Activated T-helper 1 cell treated with anti-CD3 and anti-CD28 coated beads, Interleukin-2, amount 50 U/mL, for 16 hours (primary cell): ENCODE measurements at places on chromosomes 2 and 18.

- DNase-seq = no peak
These were observed 6.2 kb downstream of the CPS1 start for GRCh38 chr2:210562502-210563080.

GRCh38 chr2:58516695-58517094 is 275.6 kb upstream of the FANCL start:
- no peak for DNase-seq

DNA sequence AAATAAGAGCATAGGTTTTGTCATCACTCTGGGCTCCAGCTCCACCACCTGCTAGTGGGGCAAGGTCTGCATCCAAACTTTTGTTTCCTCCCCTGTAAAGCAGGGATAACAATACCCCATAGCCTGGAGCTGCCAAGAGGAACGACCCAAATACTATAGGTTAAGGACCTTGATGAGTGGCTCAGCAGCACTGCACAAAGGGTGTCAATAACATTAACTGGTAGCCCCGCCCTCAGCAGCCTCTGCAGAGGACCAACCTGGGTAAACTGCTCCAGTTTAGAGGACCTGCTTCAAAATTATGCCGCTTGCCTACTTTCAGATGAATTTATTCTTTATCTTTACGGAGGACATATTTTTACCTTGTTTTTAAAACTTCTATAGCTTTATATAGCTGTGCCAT is 65.8 kb upstream of the RIOK3 start:
- DNase-seq = no peak

DNA sequence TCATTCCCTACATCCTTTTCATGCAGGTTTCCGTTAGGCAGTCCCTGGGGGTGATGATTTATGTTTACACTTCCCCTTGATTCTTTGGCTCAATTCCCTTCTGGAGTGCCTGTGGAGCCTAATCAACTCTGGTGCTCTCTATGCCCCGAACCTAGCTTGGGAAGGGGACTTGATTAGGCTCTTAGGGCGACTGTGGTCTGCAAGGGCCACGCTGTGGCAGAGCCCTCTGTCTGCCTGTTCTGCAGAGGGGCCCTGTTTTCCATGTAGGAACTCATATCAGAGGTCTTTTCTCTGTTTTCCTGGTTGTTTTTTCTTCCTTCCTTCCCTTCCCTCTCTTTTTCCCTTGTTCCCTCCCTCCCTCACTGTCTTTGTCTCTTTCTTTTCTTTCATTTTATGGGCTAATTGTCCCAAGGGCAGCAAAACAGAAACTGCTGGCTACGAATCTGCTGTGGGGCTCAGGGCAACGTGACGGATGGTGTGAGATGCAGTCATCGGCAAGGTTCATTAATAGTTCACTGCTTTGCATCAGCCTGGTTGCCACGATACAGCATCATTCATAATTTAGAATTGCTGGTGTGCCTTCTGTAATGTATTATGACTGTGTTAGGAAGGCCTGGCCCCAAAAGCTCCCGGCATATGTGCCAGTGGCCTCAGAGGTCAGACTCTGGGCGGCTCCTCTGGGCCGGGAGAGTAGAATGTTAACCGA is 134.5 kb downstream of the NAPG start:
- DNase-seq = no peak

GRCh38 chr2:188024811-188025210 is 266.9 kb upstream of the GULP1 start:
- no peak for DNase-seq

DNA sequence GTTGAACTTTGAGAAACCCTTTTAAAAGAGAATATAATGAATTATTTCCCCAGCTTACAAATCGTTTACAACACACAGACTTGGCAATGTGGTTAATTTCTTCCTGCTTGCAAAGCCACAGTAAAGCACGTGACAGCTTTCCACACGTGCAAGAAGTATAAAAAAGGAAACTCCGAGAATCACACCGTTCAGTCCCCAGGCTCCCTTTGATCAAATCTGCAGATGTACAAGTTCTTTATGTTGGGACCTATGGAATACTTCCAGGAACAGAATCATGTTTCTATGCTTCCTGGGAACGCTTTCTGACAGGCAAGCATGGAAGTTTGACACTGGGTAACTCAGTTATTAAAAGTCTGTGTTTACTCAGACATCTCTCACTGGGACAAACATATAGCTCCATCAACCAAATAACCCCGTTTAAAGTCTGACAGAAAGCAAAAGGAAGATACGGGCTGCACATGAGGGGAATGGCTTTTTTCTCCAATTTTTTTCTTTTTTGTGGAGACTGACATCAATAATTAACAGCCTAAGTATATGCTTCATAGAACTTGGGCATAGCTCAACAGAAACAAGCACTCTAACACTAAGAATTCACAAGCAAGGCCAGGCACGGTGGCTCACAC is 134.8 kb downstream of the EIPR1 start:
- no peak for DNase-seq

- no peak for DNase-seq
These were observed 7.2 kb upstream of the PROC start for GRCh38 chr2:127410871-127411652.

DNA sequence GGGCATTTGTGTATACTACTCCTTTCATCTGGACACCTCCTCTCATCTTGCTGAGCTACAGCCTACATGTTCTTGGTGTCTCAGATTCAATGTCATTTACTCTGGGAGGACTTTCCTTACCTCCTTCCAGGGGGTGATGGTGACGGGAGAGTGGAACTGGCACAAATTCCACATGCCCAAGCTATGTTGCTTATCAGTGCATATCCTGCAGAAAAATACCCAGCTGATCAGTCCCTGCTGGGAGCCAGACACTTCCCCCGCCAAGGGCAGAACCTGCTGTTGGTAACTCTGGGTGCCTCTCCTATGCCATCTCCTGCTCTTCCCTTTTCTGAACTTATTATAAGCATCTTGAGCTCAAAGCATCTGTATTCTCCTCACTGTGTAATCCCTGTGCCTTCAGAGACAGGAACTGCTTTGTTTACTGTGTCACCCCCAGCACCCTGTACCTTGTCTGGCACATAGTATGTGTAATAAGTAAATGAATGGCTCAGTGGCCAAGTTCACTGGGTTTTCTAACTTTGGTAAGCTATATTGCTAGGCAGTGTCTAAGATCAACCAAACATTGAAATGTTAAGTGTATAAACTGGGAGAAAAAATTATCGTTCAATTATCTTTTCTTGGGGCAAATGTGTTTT is 87.7 kb upstream of the LPIN2 start:
- no peak for DNase-seq

DNA sequence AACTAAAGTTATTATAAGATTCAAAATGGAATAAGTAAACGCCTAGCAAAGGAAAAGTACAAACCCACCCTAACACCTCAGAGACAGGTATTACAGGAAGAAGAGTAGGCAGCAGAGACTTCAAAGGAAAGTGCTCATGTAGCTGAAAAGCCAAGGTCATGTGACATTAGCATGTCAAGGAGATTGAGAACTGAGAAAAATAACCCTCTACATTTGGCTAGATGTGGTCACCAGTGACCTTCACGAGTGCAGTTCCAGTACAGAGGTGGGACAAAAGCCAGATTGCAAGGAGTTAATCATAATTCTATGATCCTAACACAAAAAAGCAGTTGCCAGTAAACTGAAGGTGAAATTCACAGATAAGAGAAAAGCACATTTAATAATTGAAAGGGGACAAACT is 252.7 kb downstream of the ZEB2 start:
- DNase-seq = no peak

GRCh38 chr18:25289001-25289631 is 62.9 kb downstream of the ZNF521 start:
- DNase-seq = no peak

DNA sequence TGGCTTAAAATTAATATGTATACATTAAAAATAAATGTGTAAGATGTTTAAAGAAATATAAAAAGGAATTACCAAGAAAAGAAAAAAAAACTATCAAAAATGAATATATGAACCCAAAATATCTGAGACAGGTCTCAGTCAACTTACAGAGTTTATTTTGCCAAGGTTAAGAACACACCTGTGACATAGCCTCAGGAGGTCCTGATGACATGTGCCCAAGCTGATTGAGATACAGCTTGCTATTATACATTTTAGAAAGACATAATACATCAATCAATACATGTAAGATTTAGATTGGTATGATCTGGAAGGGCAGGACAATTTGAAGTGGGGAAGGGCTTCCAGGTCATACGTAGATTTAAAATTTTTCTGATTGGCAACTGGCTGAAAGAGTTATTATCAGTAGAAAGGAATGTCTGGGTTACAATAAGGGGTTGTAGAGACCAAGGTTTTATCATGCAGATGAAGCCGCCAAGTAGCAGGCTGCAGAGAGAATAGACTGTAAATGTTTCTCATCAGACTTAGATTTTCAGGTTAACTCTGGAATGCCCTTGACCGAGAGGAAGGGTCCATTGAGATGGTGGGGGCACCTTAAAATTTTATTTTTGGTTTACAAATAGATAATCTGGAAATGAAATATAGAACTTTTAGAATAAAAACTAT is 74.7 kb downstream of the EXOC6B start:
- no peak for DNase-seq

- no peak for DNase-seq
These were observed 476.7 kb downstream of the TXNL1 start for GRCh38 chr18:56161566-56162260.

DNA sequence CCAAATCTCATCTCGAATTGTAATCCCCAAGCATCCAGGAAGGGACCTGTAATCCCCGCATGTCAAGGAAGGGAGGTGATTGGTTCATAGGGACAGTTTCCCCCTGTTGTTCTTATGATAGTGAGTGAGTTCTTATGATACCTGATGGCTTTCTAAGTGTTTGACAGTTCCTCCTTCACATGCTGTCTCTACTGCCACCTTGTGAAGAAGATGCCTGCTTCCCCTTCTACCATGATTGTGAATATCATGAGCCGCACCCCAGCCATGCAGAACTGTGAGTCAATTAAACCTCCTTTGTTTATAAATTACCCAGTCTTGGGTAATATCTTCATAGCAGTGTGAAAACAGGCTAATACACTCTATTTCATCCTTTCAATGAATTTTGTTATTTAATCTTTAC is 446.7 kb downstream of the RNF144A start:
- no peak for DNase-seq

GRCh38 chr18:55585065-55585919 is 2.7 kb downstream of the TCF4 start:
- DNase-seq = no peak

DNA sequence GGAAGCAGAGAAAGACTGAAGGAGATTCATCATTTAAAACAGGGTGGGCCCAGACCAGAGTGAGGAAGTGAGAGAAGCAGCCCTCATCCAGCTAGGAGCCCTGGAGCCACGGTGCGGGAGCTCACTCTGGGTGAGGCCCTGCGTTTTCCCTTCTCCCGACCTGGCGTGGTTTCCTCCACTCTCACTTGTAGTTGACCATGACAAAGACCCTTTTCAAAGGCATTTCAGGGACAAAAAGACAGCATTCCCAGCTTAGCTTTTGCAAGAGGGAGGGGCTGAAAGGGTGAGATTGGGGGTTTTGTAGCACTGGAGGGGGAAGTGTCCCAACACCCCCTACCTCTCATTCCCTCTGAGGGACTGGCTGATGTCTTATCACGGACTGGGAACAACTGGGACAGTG is 56.6 kb downstream of the TRPM8 start:
- no peak for DNase-seq

DNA sequence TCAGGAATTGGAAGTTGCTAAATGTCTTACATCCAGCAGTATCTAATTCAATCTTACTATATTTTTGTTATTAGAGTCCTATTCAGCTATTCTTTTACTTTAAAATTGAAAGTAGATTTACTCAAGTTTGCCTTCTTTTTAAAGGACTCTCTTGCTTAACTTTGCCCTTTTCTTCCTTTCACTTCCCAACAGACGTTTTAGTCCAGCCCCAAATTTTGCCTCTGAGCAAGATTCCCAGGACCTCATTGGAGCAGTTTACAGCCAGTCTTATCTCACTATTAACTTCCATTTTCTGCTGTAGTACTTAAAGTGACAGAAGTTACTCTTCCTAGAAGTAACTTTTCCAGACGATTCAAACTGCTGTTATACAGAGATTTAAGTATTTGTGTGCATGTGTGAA is 1.7 kb upstream of the PRKD3 start:
- no peak for DNase-seq

DNA sequence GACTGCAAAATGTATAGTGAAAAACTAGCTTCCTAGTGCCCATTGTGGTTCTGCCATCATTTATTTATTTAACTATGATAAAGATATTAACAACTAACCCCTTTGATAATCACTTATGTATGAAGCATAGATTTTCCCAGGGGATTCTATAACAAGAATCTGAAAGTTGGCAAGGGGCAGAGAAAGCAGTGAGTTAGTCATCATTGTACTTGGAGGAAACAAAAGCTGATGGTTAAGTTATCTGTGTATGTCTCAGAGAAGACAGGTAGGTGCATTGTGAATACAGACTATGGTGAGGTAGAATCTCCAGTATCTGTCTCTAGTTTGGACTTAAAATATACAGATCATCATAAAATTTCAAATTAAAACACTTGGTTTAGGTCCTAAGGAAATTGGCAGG is 2159.1 kb upstream of the CELF4 start:
- no peak for DNase-seq

- no peak for DNase-seq
These were observed 168.6 kb downstream of the ZNF407 start for GRCh38 chr18:74766251-74766650.

DNA sequence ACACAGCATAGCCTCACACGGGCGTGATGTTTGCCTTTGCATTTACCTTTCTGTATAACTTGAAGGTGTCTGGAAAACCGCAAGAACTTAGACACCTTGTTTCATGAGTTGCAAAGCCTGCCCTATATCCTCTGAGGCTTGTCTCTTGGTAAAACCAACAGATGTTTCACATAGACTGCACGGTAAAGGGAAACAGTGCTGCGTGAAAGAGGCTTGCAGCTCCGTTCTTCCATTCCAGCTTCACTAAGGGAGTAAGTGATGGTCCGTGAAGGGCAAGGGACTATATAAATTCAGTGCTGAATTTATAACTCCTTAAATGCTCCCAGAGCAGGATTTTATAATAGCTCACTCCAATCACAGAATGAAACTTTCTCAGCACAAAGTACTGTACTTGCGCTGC is 360.5 kb downstream of the SOX11 start:
- DNase-seq = no peak
